Spleen (tissue), 13 donors: ENCODE measurements at places on chromosomes 12 and 14. TPM values are rescaled to one million over a fixed set of nuclear protein-coding genes. Genes with fewer than 3 reads are reported as not detected.

CACNA2D4 gene
- polyA plus RNA-seq: 3.4 TPM

DNA sequence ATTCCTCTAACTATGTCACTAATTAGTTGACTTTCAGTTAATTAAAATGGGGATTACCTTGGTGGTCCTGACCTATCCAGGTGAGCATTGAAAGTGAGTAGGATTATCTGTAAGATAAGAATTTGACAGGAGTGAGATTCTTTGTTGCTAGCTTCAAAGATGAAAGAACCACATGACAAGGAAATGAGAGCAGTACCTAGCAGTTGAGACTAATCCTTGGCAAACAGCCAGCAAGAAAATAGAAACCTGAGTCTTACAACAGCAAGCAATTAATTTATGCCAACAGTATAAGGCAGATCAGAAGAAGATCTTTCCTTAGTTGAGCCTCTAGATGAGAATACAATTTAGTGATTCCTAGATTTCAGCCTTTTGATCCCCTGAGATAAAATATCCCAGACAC lies 1058.4 kb downstream of the LRFN5 start:
- DNase-seq: no peak

DHRS2 gene
- polyA plus RNA-seq: 8.3 TPM

LRRK2 gene
- polyA plus RNA-seq: 15.1 TPM

DNA sequence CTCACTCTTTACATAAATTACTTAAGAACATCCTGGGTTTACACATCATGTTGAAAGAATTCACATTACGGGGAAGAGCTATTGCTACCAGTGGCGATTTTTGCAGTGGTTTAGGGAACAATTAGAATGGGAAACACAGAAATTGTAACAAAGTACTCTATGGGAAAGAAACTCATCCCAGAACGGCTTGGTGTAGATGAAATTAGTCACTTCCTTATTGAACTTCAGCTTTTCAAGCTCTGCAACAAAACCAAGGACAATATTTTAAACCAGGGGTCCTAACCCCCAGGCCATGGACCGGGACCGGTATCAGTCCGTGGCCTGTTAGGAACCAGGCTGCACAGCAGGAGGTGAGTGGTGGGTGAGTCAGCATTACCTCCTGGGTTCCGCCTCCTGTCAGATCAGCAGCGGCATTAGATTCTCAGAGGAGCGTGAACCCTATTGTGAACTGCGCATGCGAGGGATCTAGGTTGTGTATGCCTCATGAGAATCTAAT lies 32.3 kb upstream of the FICD start:
- no peak for DNase-seq

IGFBP6 gene
- polyA plus RNA-seq: 130 TPM

DDN gene
- 0.42 TPM for polyA plus RNA-seq

DNA sequence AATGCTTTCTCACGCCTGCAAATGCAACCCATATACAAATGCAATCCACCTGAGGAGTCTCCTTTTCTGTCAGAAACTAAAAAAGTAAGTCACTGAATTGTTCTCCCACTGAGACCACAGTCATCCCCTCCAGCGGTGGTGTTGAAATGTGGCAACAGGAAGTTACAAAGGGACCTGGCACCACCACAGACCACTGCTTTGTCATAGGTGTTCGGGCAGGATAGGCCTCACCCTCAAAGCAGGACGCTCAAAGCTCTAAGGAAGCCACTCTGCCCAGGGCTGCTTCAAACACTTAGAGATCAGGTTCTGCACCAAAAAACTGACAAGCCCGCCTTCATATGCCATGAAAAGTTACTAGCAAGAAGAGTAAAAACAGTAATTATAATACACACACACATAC lies 11.3 kb downstream of the PHLDA1 start:
- DNase-seq: peak; percentile 78

TOMM20L gene
- 0.29 TPM for polyA plus RNA-seq

COX8C gene
- polyA plus RNA-seq: not detected

- DNase-seq: no peak
Observed at GRCh38 chr14:69828354-69828753, 31.3 kb upstream of the SLC10A1 start.
